ENCODE measurements at places on chromosomes 11 and 22.

DNA sequence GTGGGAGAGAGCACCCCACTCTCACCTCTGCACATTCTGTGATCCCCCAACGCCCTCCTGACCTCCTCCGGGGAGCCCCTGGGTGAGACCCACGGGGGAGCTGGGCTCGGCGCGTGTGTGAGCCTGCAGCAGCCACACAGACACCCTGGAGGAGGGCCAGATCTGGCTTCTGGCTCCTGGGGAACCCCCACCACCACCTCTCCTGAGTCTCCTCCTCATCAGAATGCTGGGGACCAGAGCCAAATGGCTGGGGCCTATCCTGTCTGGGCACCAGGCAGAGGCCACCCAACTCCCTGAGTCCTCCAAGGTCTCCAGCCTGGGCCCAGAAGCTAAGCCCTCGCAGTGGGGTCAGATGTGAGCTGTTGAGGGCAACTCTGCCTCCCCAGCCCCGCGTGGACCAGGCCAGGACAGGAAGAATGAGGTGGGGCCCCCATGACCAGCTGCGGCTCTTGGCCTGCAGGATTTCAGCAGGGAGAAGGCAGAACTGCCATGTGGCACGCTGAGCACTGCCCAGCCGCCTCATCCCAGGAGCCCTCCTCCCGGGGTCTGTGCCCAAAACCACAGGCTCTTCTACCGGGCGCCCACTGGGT, 5.5 kb upstream of the PIM3 start:
- no peak for DNase-seq

- no peak for DNase-seq
Measured at GRCh38 chr11:88327462-88328143, 9.9 kb downstream of the CTSC start.

DNA sequence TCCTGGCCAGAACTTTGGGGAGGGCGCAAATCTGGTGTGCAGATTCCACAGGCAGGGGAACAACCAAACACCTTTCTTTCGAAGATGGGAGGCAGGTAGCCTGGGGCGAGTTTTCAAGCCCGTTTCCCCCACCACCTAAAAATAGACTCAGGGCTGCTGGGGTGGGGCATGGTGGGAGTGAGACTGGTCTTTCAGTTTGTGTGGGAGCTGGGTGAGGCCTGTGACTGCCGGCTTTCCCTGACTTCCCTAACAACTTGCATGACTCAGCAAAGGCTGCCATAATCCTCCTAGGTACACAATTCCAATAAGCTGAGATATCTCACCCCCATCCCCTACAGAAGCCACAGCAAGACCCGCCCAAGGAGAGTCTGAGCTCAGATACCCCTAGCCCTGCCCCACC, 4.3 kb upstream of the OR5B12 start:
- no peak for DNase-seq

DNA sequence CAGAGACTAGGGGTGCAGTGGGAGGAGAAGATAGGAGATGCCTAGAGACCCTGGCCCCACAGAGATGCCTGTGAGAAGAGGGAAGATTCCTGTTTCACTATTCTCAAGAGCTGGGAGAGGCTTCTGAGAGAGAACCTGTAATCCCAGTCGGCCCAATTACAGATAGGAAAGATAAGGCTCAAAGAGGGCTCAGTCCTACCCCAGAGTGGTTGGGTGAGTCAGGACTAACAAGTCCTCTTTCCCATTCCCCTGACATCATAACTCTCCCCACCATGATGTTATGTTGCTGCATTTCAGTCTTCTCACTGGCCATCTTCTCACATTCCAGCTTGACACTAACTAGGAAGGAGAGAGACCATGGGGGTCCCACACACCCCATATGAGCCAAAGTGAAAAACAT, 17.9 kb downstream of the ARHGEF12 start:
- peak; percentile 91 for DNase-seq

GRCh38 chr11:76025068-76025467, 181.2 kb downstream of the WNT11 start:
- no peak for DNase-seq

GRCh38 chr22:30557243-30557642, 10.7 kb upstream of the SEC14L6 start:
- DNase-seq = no peak

- no peak for DNase-seq
Measured at GRCh38 chr11:107808521-107808920, 50.1 kb downstream of the SLC35F2 start.

DNA sequence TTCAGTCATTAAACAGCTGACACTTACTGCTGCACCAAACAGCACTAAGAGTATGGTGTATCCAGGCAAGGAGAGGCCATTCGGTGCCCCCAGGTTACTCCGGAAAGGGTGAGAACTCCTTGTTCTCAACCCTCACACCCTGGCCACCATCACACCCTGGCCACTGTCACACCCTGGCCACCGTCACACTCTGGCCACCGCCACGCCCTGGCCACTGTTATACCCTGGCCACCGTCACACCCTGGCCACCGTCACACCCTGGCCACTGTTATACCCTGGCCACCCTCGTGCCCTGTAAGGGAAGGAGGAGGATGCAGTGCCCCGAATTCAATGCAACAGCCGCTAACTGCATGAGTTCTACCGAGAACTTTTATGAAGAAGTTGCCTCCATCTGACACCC, 644.4 kb downstream of the TBC1D22A start:
- DNase-seq = peak; percentile 24

DNA sequence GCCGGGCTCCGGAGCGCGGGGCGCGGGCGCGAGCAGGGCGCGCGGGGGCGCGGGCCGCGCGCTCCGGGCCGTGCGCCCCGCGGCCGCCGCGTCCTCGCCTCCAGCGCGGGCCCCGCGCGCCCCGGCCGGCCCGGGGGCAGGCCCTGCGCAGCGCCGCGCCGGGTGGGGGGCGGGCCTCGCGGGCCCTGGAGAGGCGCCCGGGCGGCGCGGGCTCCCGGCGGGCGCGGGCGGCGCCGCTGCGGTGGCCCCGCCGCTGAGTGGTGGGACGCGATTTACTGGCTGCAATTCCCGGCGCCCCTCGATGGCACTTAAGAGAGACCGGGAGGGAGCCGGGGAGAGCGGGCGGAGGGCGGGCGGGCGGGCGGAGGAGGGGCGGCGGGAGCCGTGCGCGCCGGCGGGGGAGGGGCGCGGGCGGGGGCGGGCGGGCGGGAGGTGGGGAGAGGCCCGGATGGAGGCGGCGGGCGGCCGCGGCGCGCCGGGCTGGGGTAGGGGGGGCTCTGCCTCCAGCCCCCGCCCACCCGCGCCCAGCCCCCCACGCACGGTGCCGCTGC, 73.2 kb upstream of the TCF20 start:
- DNase-seq = no peak

GRCh38 chr11:116861539-116861938, 24.1 kb upstream of the APOA1 start:
- DNase-seq = no peak

DNA sequence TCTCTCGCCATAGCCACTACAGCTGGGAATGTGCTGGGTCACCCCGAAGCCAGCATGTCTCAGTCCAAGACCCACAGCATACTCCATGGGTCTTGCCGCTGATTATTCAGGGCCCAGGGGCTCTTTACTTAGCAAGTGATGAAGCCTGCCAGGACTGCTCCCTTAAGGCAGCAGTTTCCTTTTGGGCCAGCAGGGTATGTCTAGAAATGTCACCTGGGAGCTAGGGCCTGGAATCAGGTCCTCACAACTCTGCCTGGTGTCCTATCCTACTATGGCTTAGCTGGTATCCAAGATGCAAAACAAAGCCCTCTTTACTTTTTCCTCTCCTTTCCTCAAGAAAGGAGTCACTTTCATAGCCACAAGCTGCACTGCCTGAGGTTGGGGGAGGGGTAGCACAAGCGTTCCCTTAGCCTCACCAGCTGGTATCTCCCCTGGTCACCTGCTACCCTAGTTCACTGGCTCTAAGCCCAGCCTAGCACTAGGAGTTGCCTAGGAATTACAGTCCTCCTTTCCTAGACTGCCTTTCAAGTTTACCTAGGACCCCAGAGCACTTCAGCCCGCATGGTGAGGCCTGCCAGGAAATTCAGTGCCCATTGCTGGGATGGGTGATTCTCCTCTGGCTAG, 22.6 kb upstream of the NCR3LG1 start:
- no peak for DNase-seq

DNA sequence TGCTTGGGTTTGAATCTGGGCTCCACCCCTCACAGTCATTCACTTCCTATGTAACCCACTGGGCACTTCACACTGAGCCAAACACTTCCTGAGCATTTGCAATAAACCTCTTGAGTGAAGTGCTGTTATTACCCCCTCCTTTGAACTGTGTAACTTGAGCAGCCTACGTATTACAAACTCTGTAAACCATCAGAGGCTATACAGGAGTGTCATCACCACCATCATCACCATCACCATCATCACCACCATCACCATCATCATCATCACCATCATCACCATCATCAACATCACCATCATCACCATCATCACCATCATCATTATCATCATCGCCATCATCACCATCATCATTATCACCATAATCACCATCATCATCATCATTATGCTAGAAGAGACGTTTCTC, 18.4 kb downstream of the RTL6 start:
- DNase-seq = no peak

DNA sequence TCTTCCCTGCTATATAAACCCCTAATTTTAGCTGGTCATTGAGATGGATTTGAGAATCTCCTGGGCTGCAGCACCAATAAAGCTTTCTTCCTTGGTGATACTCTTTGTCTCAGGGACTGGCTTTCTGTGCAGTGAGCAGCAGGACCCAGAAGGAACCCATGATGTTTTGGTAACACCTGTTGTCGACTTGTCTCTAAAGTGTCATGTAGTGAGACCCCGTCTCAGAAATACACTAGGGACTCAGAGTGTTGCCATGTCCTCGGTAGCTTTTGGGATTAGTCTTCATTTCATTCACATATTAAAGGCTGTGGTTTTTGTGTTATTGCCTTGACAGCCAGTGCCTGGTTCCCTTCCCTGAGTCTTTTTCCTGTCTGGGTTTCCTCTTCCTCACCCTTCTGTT, 1078.7 kb downstream of the TBC1D22A start:
- peak; percentile 21 for DNase-seq

DNA sequence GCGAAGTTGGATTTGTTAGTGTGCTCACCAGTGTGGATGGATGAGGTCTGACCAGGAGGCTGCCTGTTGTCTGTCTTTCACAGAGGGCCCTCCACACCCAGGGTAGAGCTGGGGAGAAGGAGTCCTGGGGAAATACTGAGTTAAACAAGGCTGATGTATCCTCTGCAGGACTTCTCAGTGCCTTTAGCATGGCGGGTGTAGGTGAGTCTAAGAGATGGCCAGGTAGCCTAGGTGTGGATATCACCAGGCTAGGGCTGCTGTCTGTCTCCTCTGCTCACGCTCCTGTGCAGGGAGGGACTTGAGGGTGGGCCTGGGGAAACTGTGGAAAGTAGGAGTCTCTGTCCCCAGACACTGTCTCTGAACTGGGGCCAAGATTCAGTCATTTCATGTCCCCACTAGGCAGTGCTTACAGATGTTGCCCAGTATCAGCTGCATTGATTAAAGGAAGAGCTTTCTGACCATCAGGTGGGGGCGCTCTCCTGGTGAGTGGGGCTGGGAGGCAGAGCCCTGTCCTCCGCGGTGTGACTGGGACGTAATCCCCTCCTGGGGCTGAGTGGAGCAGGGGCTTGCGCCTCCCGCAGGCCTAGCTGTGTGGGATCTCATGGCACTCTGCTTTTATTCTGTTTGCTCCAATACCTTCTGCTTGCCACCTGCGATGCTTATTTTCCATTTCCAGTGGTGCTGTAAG, 35.5 kb upstream of the CCDC188 start:
- peak; percentile 84 for DNase-seq

GRCh38 chr11:94873916-94874540, 99.3 kb downstream of the CWC15 start:
- DNase-seq = no peak

DNA sequence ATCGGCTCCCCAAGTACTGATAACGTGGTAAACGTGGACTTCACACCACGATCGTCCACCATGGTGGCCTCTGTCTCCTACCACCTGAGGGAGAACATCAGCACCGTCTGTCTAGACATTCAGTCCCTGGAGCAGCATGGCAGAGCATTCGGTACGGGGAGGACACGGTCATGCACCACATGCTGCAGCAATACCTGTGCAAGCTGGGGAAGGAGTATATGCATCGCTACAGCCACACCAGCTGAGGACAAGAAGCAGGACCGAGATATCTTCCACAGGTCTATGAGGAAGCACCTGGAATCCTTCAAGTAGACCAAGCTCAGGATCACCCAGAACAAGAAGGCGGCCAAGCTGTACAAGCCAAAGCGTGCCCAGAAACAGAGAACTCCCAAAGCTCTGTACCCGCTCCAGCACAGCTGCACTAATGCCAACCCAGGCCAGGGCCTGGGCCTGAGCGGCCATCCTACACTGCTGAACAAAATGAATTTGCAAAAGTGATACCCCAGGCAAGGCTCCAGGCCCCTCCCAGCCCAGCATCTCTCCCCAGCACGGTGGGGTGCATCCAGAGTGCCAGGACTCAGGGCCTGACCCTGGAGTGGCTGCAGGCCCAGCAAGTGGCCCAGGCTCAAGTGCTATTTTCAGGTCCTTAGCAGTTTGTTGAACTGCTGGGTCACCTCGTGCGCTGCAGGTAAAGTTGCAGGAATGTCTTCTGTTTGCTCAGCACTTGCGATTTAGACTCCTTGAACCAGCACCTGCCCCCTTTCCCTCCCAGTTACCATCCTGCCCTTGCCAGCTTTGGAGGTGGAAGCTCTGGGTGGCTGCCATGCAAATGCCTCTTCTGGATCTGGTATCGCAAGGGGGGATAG, 119.3 kb upstream of the SERPIND1 start:
- no peak for DNase-seq

GRCh38 chr22:46961591-46962295, 199.3 kb downstream of the TBC1D22A start:
- peak; percentile 26 for DNase-seq

DNA sequence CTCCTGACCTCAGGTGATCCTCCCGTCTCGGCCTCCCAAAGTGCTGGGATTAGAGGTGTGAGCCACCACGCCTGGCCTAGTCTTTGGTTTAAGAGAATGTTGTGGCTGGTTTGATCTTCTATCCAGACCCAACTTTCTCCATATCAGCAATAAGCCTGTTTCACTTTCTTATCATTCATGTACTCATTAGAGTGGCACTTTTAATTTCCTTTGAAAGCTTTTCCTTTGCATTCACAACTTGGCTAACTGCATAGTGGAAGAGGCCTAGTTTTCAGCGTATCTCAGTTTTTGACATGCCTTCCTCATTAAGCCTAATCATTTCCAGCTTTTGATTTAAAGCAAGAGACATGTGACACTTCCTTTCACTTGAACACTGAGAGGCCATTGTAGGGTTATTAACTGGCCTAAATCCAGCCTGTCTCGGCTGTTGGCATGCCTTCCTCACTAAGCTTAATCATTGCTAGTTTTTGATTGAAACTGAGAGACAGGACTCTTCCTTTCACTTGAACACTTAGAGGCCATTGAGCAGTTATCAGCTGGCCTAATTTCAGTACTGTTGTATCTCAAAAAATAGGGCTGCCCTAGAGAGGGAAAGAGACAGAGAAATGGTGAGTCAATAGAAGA, 13.1 kb upstream of the RPL3 start:
- DNase-seq = no peak
